ENCODE measurements at places on chromosomes 5 and 9.

- DNase-seq = no peak
These were observed 60.9 kb downstream of the RXRA start for GRCh38 chr9:134386951-134387831.

DNA sequence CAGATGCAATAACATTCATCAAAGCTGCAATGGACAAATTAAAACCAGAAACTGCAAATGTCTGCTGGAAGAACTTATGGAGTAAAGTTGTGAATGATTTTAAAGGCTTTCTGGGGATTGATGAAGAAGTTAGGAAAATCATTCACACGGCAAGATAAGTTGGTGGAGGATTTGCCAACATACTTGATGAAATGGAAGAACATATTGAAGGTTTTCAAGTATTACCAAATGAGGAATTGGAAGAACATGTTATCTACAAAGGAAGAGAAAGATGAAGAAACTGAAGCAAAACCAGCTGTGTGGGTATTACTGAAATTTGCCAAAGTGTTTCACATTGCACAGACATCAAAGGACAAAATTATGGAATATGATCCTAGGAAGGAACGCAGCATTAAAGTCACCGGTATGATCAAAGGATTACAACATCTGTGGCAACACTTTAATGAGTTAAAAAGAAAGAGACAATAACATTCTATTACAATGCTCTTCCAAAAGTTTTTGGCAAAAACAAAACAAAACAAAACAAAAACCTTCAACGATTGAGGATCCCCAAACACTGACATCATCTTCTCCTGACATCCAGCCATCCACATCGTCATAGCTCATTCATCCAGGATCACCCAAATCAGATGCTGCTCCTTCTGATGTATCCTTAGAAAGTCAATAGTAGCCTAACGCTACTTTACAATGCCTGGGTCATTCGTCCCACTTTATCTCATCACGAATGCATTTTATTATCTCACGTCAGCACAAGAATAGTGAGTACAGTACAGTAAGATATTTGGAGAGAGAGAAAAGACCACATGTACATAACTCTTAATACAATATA, 61.3 kb upstream of the SMC5 start:
- DNase-seq = no peak

- DNase-seq = no peak
These were observed 2053.1 kb downstream of the EFNA5 start for GRCh38 chr5:105617436-105618215.

GRCh38 chr5:103542441-103542840, 20.1 kb downstream of the NUDT12 start:
- DNase-seq = no peak

GRCh38 chr5:77129391-77129990, 42.4 kb upstream of the ZBED3 start:
- peak; percentile 29 for DNase-seq

DNA sequence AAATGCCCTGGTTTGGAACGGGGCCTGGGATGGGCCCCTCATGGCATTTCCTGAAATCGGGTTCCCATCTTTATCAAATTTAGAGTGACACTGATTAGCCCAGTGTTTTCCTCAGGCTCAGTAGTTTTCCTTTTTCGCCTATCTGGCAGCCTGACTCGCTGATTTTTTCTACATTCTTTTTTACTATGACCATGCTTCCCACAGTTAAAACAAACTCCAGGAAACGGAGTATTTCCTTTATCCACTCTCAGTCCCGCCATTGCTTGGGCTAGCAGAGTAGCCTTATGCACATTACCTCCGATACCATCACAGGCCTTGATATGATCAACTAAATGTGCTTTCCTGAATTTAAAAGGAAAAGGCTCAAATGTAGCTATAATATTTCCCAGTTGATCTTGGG, 5.5 kb downstream of the OR1Q1 start:
- no peak for DNase-seq

- DNase-seq = peak; percentile 36
These were observed 263.7 kb upstream of the DAPK1 start for GRCh38 chr9:87233899-87234455.

GRCh38 chr5:60718166-60718892, 18.4 kb upstream of the DEPDC1B start:
- DNase-seq = no peak

GRCh38 chr5:134175921-134176510, 734 bp downstream of the SKP1 start:
- DNase-seq = peak; percentile 22

- peak; percentile 7 for DNase-seq
These were observed 63.4 kb upstream of the SREK1 start for GRCh38 chr5:66080664-66081063.

GRCh38 chr5:150137997-150138396, 17.6 kb downstream of the PDGFRB start:
- peak; percentile 69 for DNase-seq

DNA sequence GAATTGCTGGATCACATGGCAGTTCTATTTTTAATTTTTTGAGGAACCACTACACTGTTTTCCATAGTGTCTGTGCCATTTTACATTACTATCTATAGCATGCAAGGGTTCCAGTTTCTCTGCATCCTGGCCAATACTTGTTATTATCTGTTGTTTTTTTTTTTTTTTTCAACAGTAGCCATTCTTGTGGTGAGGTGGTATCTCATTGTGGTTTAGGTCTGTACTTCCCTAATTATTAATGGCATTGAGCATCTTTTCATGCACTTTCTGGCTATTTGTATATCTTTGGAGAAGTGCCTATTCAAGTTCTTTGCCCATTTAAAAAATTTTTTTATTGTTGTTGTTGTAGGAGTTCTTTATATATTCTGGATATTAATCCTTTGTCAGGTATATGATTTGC, 97.7 kb downstream of the GDNF start:
- DNase-seq = no peak

- DNase-seq = no peak
These were observed 141.0 kb downstream of the GADD45G start for GRCh38 chr9:89745601-89746376.

DNA sequence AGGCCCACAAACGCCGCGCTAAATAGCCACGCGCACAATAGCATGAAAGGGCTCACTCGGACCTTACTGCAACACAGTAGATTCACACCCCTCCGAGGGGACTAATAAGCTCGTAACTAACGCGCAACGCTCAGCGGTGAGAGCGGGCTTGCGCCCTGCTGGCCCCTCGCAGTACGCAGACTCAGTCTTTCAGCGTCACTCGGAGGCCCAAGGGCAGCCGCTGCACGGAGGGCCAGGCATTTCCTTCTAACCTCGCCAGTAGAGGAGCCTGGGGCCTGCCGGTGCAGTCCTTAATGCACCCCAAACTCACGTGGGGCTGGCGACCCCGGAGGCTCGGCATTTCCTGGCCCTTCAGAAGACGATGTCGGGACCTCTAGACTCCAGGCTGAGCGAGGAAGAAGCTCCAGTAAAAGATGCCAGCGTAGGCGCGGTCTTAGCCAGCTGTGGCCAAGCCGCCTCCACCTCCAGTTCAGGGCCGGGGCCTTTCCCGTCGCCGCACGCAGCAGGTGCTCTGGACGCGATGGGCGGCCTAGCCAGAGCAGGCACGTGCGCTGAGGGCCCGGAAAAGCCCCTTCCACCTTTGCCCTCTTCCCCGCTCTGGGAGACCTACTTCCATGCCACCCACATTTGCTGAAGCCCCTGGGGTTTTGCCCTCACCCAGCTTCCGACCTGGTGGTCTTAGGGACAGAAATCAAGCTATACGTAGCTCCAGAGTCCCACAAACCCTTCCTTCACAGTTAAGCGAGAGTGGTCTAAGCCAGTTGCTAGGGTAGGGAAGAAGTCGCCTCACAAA, 38.3 kb upstream of the TIFAB start:
- DNase-seq = peak; percentile 20

DNA sequence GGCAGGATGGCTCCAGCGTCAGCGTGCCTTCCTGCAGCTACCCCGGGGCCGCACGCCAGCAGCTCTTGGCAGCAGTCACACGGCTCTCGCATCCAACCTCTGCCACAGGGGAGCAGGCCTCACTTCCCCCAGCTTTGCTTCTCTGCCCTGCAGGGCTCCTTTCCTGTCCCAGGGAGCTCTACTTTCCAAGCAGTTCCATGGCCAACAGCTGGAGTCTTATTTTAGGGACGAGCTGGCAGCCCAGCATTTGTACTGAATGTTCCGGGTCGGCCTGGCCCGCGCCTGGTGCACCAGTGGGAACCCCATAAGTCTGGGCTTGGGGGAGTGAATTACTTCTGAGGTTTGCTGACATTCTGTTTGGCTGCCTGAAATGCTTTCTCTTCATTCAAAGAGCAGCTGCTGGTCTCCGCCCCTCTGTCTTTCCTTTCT, 34.6 kb downstream of the GADD45G start:
- DNase-seq = peak; percentile 38

DNA sequence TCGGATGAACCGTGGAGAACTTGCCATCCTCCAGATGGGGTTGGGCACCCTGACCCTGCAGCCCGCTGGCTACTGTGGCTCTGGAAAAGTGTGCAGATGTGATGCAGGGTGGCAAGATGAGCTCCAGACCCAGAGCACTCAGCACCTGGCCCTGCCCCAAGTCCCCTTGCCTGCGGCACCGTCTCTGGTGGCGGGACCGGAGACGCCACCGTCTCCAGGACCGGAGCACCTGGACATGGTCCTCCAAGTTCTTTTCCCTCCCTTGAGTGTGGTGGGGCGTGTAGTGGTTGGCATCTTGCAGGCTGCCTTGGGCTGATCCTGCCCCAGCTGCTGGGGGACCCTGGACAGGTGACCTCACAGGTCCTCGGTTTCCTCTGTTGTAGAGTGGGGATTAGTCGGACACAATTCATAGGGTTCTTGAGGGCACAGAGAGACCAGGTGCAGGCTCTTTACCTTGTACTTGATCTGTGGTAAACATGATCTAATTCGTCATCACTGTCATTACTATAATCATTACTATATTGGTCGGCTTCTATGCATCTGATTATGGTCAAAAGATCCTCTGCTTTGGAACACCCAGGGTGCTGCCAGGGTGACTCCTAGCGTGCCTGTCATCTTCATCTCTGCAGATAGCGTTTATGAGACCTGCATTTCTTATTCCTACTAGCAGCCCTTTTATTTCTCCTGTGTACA, 83.5 kb downstream of the COL5A1 start:
- DNase-seq = no peak

- no peak for DNase-seq
These were observed 204.4 kb downstream of the SYK start for GRCh38 chr9:91006046-91006445.

DNA sequence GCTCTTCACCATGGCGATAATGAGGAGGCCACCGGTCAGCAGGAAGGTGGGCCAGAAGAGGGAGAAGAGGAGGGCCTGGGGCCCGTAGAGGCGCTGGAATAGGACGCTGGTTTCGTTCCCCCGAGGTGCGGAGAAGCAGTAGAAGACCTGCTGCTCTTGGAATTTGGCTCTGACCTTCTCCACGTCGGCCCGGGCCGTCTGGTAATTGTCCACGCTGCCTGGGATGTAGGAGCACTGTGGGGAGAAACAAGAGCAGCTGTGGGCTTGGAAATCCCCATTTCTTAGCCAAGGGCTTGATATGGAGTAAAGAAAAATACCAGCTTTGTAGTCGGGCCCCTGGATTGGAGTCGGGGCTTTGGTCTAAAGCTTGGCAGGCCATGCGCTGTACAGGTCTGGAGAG, 10.4 kb downstream of the KCNMB1 start:
- no peak for DNase-seq

GRCh38 chr5:72510610-72511181, 3.5 kb upstream of the ZNF366 start:
- peak; percentile 58 for DNase-seq

DNA sequence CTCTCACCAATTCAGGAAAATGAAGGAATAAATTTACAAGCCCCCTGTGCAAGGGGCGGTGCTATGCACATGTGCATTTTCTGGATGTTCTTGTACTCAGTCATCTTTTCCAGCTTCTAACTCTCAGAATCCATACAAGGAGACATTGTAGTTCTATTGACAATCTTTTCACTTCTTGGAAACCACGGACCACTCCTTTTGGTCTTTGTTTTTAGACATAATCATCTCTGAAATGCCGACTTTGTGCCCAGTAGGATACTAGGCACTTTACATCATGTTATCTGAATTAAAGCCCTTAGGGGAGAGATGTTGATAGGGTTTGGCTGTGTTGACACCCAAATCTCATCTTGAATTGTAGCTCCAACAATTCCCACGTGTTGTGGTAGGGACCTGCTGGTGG, 322.6 kb upstream of the WWC1 start:
- DNase-seq = no peak

DNA sequence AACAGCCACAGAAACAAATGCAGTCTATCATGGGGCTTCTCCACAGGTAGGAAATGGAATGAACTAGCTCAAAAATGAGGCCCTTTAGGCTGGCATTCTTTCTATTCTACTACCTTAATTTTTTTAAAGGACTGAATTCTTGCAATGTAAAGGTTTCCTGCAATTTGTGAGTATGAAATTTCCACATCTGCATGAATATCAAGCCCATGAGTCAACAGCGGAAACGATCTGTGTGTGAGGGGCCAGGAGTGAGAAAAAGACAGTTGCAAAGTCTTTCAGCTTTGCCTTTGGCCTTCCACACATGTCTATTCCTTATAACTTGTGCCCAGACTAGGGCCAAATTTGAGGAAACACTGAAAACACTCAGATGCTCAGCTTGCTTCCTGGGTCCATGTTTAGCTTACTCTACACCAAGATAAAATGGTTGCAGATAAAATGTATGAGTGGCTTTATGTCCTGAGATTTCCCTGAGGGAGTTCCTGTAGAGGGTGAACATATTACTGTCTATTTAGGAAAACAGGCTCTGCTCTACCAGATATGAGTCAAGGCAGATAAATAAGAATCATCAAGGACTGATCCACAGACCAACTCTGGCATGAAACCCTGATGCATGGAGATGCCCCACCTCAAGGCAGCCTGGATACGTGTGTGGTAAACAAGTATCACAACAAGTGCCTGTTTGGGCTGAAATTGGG, 46.5 kb downstream of the RETREG1 start:
- DNase-seq = peak; percentile 45

DNA sequence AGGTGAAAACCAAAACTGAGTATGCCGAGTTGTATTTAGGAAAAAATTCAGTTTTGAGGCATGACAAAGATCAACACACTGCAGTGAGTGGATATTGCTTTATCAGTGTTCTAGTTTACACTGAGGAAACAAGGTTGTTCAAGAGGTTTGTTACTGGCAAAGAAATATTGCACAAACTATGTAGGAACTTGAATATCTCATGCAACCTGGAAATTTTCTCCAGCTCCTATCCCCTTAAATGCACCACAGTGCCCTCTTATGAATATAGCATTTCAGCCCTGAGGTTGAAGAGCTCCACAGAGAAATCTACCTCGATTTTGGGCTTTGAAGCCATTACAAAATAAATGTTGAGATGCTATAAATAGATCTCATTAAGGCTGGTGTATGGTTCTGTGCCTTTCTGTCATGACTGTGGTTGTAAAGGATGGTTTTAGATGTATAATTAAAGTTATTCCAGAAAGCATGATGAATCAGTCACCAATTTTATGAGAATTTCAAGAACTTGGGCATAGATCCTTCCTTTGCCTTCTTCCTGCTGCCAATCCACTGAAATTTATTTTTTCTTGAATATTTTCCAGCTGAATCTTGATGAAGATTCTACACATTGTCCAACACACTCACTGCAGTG, 159.3 kb downstream of the SPATA31D1 start:
- no peak for DNase-seq
